ENCODE measurements at places on chromosomes 7 and 10.

GRCh38 chr10:114232561-114233176 is 6.4 kb upstream of the VWA2 start:
- DNase-seq: no peak

- no peak for DNase-seq
Observed at GRCh38 chr10:37549054-37549453, 308.4 kb downstream of the ZNF248 start.

DNA sequence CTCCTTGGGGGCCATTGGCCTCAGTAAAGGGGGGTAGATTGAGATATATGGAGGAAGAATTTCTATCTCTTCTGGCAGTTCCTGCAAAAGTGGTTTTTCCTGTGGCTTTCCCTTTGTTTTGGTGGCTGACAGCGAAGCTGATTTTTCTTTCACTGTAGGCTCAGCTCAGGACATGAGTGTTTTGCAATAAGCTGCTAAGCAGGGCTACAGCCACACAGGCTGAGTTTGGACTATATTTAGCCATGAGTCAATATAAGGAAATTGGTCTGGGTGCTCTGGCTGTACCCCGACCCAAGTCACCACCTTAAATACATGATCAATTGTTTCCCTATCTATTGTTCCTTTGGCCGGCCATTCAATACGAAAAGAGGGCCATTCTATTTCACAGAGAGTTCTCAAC is 212.7 kb upstream of the KCND2 start:
- DNase-seq: no peak

DNA sequence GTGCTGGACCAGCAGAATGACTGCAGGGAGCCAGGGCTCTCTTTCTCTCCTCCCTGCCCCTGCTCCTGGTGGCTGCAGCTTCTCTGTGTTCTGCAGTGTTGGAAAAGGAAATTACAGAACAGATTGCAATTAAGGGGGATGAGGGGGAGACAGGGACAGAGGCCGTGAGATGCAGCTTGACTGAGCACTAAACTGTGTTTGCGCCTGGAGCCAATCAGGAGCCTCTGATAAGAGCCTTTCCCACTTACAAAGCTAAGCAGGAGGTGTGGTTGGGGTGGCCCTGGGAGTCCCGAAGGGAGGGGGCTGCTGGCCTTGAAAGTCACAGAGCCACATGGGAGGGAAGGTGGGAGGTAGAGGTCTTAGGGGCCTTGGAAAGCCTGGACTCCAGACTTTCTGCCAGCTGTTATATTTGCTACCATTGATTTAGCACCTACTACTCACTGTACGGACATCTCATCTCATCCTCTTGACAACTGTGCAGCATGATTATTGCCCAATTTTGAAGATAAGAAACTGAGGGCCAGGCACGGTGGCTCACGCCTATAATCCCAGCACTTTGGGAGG is 26.7 kb downstream of the TRIM8 start:
- no peak for DNase-seq

DNA sequence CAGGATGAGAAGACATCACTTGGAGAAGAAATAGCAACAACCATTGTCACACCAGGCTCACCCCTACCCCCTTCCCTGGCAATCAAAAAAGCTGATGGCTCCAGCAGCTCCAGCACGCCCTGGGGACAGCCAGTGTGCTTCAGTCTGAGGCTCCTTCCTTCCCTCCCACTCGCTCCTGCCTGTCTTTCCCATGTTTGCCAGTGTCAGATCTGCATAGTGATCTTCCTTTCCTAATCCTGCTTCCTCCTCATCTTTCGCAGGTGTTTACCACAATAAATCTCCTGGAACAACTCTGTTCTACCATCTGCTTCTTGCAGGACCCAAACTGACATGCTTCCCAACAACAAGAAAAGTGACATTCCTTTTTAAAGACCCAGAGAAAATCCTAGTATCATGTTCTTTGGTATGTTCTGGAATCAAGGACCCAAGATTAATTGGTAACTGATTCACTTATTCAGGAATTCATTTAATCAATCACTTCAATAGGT is 57.1 kb downstream of the STEAP1B start:
- DNase-seq: no peak

DNA sequence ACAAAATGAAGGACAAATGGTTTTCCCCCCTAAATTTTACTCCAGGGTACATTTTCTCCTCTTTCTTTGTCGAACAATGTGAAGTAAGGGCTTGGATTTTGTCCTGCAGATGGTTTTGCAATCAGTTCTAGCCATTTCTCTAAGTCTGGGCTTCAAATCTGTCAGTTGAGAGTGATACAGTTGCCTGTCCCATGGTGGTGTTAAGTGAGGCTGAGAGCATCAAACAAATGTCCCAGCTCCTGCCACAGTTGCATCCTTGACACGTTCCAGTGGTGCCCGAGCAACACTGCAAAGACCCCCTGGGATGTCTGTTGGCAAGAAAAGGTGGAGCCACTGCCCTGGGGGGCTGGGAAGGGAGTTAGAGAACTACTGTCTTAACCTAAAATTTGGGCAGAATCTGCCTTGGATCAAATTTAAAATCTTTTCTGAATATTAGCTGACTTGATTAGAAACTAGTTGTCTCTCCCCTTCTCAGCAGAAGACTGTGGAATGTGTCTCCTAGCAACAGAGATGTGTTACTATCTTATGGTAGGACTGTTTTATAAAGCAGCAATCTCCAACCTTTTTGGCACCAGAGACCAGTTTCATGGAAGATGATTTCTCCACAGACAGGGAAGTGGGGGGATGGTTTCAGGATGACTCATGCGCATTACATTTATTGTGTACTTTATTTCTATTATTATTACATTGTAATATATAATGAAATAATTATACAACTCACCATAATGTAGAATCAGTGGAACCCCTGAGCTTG is 102.0 kb upstream of the STEAP1B start:
- DNase-seq: no peak
